Activated CD4-positive, alpha-beta T cell treated with anti-CD3 and anti-CD28 coated beads for 4 hours (primary cell): ENCODE measurements at places on chromosomes 2 and 18.

- DNase-seq = no peak
These were observed 432.4 kb downstream of the FBXO15 start for GRCh38 chr18:73715210-73715670.

DNA sequence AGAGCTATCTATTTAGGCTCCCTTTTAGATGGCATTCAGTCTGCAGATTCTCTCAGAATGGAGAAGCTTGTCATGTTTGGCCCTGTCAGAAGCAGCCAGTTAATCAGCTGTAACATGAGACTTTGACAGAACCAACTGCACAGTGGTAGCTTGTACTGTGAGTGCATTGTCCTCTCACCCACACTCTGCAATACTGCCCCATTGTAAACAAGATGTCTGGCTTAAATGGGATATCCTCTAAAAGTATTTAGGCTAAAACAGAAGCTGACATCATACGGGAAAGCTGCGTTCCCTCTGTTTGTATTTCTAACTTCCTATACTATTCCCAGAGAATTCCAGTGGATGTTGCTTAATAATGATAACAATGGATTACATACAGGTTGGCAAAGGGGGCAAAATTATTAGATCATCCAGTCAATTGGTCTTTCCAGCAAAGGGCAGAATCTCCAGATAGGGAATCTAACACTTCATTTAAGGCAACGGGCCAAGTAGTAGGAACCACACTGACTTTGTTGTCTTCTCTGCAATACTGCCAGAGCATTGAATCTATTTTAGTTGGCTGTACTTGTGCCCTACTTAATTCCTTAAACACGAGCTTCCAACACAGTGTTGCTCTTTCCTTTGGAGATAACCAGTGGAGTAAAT lies 15.4 kb upstream of the STAT4 start:
- no peak for DNase-seq

GRCh38 chr18:10336749-10337350 lies 117.6 kb upstream of the APCDD1 start:
- DNase-seq = no peak

GRCh38 chr2:102172745-102173144 lies 14.1 kb upstream of the IL1RL2 start:
- DNase-seq = no peak

DNA sequence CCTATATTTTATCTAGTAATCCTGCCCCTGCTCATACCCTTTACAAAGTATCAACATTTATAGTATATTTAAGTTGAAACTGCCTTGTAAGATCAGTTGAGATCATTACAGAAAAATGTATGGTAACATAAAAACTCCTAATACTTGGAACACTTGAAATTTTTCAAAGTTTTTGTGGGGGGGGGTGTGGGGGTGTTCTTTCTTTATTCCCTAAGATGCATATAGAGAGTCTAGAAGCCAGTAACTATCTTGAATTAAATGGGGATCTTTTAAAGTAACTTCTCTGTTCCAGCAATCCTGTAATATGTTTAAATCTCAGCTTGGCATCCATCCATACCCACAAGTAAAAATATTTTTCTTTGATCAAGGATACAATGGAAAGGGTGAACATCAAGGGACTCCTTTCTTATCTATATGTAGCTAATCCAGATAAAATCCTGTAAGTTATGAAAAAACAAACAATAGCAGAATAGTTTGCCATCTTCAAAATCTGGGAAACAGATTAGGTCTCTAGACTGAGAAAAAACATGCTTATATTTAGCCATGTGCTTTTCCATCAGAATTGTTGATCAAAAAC lies 455.3 kb downstream of the MEIS1 start:
- no peak for DNase-seq

DNA sequence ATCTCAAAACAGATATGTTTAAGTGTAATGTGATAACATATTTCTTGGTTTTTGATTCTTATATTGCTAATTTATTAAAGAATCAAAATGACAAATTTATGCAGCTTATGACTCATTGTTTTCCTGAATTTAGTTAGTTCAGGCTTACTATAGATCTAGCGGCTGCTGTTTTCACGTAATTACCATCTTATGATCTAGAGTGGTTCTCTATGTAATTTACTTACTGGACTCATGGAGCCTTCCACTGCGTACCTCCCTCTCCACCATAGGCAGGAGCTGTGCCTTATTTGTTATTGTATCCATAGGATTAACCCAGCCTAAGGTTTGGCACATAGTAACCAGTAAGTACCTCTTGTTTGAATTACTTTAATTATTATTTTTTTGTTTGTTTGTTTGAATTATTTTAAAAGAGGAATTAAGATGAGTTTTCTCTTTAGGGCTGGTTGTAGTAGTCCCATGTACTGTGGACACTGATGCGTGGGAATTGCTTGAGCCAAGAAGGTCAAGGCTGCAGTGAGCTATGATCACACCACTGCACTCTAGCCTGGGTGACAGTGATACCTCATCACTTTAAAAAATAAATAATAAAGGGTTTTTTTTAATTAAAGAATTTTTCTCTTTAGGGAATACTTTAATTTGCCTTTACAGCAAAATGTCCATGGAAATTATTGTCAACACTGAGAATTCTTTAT lies 165.5 kb downstream of the PHLPP1 start:
- no peak for DNase-seq

DNA sequence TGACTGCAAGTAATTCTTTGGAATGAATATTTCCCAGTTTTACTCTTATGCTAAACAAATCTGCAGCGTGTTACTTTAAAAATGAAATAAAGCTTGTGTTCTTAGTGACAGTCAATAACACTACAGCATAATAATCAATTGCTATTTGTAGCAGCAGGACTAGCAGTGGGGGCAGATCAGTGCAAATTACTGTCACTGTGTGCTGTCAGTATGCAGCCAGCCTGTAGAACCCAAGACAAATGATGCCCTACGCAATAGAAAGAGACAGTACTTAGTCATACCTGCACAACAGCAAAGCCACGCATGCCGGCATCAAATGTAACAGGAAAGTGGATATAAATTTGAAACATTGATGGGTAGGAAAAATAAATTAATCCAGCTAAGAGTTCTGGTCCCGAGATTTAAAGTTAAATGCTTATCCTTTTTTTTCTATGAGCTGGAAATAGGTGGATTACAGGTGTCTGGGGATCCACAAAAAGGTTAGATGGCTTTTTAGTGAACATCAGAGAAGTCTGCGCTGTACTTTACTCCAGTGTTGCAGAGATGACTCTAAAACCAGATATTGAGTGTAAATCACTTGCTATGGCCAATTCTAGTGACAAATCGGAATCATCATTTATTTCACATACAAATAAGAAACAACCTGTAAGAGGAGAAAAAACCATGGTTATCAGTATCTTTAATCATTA lies 812.4 kb upstream of the ZEB2 start:
- DNase-seq = no peak

DNA sequence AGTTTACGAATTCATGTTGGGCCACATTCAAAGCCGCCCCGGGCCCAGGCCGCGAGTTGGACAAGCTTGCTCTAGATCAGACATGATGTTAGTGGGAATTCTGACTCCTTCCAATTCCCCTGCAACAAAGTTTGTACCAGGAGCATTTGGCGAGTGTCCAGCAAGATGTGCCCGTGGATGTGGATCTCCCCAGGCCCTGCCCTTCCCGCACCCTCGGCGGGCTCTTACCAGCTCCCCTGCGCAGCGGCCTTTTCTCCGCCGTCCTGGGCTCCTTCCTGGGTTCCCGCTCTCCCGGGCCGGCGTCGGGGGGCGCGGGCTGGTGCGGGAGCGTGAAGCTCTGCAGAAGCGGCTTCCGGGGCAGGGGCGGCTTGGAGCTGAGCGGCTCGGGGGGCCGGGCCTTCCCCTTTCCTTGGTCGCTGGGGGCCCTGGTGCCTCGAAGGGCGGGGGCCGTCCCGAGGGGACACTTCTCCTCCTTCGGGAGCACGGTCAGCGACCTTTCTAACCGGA lies 90.8 kb upstream of the MGAT4A start:
- DNase-seq = no peak

- no peak for DNase-seq
These were observed 435.5 kb upstream of the MMADHC start for GRCh38 chr2:150023044-150023443.

- DNase-seq = no peak
These were observed 192.5 kb downstream of the ATAD2B start for GRCh38 chr2:23734416-23734815.

GRCh38 chr18:32696376-32696775 lies 76.4 kb downstream of the KLHL14 start:
- DNase-seq = no peak

- DNase-seq = no peak
These were observed 316 bp downstream of the FKBP7 start for GRCh38 chr2:178478130-178478438.

DNA sequence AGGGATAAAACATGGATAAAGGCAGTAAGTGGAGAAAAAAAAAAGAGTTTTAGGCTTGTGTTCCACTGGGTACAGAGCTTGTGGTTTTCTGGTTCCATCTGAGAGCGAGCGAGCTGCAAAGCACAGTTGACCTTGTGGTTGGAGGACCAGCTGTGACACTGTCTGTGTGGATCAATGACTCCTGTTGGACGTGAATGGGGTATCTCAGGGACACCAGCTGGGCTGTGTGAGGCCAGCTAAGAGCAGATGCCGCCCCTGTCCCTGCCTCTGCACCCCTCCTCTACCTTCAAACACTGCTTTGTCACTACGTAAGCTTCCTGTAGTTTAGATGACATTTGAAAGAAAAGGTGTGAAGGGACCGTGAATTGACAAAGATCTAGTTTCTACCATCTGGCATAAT lies 67.8 kb downstream of the QPCT start:
- no peak for DNase-seq

GRCh38 chr18:37389041-37389440 lies 176.6 kb downstream of the CELF4 start:
- no peak for DNase-seq

DNA sequence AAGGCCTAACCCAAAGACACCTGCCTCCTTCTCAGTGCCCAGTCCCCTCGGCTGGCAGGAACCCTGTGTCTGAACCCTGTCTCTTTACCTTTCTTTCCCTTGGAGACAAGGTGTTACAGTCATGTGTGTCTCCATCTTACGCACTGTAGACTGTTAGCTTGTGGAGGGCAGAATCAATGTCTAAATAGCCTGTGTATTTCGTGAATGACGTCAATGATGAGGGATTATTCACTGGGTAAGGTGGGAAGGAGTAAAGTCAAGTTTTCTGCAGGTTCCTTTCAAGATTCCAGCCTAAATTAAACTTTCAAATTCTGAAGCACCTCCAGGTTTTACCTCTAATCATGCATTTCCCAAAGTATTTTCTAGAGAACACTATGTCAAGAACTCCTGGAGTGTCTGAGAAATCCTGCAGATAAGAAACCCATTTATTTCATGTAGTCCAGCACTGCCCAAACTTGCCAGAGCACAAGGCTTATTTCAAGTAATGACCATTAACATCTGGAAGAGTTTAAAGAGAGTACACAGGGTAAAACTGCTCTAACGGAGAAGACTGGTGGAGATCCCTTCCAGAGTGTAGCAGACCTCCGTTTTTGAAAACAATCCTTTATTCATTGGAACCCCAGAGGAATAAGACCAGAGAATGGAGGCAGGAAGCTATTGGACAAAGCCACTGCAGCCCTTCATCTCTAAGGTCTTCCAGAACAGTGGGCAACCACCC lies 72.8 kb downstream of the KCNF1 start:
- DNase-seq = no peak

DNA sequence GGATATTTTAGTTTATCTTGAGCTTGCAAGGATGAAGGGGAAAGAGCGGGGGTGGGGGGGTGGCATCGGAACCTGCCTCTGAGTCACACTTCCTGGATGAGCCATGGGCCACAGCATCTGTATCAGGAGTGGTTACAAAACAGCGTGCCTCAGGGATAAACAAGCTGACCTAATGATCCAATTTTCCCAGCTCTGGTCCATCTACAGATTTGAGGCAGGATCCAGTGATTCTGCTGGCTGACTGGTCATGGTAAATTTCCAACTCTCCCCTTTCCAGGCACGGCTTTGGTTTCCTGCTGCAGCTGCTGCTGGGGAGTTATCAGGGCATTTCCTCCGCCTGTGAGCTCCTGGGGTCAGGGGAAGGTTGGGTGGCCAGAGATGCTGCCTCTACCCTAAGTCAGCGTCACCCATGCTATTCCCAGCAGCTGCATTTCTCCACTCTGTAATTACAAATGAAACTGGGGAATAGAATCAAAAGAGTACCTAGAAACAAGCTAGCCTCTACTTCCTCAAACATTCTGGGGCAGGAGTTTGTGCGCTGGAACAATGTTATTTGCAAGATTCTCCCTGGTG lies 4.7 kb upstream of the HPCAL1 start:
- peak; percentile 70 for DNase-seq

DNA sequence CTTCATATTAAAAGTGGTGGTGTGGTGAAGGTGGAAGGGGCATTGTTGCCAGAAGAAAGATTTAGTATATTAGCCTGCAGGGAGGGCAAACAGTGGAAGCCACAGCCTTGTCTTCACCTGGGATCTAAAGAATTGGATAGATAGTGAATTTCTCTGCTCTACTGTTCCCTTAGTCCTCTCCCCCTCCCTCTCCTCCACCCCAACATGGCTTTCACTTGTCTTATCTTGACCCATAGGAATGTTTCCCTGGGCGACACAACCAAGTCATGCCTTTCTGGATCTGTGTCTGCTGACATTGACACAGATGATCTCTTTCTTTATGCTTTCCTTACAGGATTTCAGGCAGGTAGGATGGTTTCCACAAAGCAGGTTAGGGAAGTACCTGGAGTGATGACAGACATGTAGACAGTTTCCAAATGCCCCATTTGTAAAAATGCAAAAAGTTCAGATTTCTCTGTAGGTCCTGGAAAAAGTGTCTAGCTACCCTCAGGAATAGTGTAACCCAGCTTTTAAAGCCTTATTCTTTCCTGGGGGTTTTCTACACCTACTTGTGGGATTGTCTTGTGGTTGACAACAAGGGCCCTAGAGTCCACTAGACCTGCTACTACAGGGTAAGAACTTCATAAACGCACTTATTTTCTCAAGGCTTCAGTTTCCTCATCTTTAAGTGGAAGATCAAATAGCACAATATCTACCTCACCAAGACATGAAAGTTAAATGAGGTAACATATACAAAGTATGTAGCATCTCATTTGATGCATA lies 184.2 kb upstream of the SP5 start:
- DNase-seq = no peak

DNA sequence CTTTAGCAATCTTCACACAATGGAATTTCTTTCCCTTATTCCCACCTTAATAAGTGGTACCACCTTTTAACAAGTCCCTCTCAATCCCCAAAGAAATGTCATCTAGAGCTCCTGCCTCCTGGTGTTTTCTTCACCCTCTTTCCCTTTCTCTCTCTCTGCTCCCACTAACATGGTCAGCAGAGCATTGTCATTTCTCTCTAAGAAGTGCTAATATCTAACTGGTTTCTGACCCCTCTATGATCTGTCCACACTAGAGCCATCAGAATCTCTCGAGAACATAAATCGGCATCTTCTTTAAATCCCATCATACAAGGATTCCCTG lies 161.2 kb upstream of the DTNA start:
- no peak for DNase-seq

- no peak for DNase-seq
These were observed 35.7 kb upstream of the KYNU start for GRCh38 chr2:142841788-142842187.

- peak; percentile 62 for DNase-seq
These were observed 187.5 kb downstream of the TWIST2 start for GRCh38 chr2:239035361-239035814.
